ENCODE measurements at places on chromosomes 16 and 17.

DNA sequence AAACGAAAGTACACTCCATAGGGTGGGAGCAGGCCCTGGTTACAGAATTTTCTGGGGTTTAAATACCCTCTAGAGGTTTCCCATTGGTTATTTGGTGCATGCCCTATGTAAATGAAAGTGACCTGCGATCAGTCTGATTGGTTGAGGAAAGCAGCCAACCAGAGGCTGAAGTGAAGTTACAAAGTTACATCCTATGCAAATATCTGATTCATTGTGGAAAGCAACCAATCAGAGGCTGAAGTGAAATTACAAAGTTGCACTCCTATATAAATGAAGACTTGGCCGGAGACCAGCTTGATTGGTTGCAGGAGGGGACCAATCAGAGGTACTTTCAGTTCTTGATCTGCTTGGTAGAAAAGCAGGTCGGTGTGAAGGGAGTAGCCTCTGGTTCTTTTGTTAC, 24.4 kb downstream of the NAA60 start:
- no peak for DNase-seq

DNA sequence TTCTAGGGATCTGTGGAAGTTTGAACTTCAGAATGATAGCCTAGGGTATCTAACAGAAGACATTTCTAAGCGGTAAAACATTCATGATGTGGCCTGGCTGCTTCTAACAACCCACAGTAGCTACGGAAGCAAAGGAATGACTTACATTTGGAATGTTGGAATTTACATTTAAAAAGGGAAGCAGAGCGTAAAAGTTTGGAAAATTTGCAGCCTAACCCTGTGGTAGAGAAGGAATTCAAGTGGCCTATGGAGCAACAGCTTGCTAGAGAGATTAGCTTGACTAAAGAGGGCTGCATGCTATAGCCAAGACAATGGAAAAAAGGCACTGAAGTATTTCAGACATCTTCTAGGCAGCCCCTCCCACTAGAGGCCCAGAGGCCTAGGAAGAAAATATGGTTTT, 50.1 kb downstream of the HNF1B start:
- DNase-seq: no peak

GRCh38 chr17:6506679-6507231, 49.6 kb downstream of the PITPNM3 start:
- DNase-seq: no peak

DNA sequence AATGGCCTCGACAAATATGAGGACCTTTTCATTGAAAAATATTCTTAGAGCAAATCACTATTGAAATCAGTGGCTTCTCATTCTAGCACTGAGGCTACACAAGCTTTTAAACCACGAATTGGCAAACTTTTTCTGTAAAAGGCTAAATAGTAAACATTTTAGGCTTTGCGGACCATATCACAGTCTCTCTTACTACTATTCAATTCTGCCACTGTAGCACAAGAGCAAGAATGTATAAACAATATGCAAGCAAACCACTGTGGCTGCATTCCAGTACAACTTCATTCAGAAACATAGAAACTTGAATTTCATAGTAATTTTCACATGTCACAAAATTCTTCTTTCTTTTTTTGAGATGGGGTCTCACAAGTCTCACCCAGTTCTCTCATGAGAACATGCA, 49.1 kb downstream of the PHLPP2 start:
- no peak for DNase-seq

DNA sequence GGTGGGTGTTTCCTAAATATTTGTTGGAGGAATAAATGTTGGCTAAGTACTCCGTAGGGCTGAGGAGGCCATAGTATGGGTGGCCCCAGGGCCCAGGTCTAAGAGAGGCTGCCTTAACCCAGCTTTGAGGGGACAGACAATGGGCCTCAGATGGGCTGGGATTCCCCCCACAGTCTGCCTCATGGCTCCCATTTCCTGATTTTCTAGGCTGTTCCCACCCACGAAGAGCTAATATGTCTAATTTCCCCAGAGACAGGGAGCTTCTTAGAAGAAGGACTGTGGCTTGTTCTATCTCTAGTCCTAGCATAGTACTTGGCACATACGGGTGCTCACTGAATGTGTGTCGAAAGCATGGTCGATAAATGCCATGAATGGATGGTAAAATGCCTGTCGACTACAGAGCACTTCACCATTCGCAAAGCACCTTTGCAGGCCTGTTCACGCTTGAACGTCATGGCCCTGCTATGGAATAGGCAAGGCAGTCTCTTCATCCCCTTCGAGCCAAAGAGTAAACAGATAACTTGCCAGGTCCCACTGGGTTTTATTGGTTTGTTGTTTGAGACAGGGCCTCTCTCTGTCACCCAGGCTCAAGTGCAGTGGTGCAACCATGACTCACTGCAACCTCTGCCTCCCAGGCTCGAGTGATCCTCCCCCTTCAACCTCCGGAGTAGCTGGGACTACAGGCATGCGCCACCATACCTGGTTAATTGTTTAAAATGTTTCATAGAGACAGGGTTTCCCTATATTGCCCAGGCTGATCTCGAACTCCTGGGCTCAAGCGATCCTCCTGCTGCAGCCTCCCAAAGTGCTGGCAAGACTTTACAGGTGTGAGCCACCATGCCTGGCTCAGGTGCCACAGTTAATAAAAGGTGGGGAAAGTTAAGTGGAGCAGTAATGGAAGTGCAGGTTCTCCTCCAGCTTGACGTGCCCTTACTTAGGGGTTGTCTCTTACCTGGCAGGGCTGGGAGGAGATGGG, 9.7 kb downstream of the CHAD start:
- no peak for DNase-seq

- no peak for DNase-seq
Measured at GRCh38 chr17:79990051-79990592, 45.5 kb downstream of the TBC1D16 start.

GRCh38 chr16:64543031-64543430, 578.8 kb downstream of the CDH11 start:
- DNase-seq: no peak

GRCh38 chr17:3260163-3260562, 38.0 kb downstream of the OR3A1 start:
- DNase-seq: no peak

DNA sequence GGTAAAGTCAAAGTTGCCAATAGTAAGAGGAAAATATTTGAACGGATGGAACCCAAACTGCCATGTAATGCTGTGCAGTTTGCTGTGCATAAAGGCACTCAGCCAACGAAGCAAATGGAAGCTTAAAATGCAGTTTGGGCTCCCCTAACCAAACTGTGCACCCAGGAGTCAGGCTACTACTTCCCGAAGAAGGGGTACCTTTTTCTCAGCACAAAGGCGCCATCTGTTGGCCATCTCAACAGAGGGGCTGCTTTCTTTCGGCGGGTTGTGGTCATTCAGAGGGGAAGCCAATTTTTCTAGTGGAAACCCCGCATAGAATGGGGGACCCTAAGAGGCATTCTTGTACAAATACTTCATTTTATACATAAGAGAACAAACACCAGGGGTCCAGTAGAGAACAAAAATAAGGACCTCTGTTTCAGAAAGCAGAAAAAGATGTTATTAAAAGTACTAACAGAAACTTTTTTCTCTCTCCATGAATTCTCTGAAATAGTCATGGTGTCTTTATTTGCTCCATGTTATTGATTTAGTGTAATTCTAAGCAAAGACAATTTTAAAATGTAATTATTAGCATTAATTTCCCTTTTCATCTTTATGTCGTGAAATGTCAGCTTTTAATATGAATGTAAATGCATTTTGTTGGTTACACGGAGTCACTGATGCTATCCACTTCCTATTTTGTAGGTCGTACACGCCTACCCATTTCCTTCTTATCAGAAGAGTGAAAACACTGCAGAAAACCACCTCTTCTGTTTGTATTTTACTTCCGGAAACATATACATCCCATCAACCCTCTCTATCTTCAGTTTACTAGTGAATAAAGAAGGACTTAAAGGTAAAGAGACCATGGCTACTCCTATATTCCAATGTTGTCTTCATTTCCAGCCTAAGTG, 453.3 kb downstream of the KCNJ2 start:
- DNase-seq: peak; percentile 7

DNA sequence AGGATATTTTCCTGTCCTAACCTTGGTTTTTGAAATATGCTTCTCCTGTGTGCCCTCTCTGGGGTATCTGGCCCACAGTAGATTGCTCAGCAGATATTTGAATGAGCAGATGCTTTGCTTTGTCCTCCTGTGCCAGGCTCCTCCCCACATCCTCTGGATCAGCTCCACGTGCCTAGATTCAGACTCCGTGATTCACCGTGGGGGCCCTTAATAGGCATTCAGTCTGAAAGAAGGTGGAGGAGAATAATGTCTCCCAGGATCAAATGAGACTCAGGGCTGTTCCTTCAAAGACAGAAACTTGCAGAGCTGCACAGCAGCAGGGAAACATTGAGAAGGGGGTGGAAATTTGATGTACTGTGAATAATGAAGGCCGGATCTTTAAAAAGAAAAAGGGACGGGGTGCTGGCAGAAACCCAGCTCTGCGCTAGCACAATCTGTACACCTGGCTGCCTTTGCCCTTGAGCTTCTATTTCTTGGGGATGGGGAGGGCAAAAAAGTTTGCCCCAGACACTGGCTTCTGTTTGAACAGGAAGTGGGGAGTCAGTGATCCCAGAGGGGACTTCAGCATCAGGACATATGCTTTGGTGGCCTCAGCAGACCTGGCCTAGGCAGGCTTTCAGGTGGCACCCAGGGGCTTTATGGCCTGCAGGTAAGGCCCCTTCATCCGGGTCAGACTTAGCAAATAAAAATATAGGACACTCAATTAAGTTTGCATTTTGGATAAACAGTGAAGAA, 15.9 kb upstream of the SLC12A3 start:
- DNase-seq: no peak

- peak; percentile 86 for DNase-seq
Measured at GRCh38 chr16:79598348-79599181, 2.0 kb downstream of the MAF start.

- DNase-seq: peak; percentile 3
Measured at GRCh38 chr17:60887614-60888028, 210.0 kb downstream of the BCAS3 start.

- no peak for DNase-seq
Measured at GRCh38 chr17:57186226-57187019, 69.9 kb upstream of the MSI2 start.

DNA sequence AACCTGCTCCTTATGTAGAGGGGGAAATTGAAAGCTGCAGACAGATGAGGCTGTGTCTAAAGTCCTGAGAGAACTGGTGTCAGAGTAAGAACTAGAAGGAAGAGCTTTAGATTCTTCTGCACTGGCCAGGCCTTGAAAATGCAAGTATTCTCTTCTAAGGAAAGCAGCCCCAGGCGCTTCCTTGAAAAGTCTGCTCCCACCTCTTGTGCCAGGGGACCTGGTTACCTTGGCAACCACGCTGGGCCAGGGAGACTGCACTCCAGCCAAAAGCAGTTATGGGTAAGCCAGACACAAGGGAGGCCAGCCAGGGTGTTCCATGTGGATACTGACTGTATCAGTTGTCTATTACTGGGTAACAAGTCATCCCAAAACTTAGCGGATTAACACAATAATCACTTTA, 228.6 kb upstream of the SDK2 start:
- DNase-seq: no peak

GRCh38 chr16:11450136-11450535, 104.9 kb downstream of the RMI2 start:
- DNase-seq: no peak

GRCh38 chr16:84155771-84156170, 10.7 kb downstream of the DNAAF1 start:
- DNase-seq: no peak

GRCh38 chr17:43791589-43791988, 11.4 kb downstream of the CFAP97D1 start:
- DNase-seq: no peak

DNA sequence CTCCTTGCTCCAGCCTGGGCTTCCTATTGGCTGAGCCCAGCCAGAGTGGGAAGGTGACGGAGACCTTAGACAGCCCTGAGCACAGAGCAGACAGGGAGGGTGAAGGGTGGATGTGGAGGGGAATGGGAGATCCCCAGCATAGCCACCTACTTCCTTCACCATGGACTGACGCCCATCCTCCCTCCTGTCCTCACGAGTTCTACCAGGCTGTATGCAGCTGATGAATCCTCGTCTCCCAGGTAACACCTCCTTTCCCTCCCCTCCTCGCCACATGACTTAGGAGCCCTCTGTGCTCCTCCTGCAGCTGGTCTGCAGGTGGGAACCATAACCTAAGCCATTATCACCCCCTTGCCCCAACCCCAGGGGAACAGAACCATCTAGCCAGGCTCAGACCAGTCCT, 9.0 kb upstream of the CRHR1 start:
- no peak for DNase-seq

GRCh38 chr17:77083531-77083930, 57.2 kb upstream of the SEC14L1 start:
- no peak for DNase-seq

GRCh38 chr16:70747703-70748631, 53.0 kb downstream of the VAC14 start:
- no peak for DNase-seq

DNA sequence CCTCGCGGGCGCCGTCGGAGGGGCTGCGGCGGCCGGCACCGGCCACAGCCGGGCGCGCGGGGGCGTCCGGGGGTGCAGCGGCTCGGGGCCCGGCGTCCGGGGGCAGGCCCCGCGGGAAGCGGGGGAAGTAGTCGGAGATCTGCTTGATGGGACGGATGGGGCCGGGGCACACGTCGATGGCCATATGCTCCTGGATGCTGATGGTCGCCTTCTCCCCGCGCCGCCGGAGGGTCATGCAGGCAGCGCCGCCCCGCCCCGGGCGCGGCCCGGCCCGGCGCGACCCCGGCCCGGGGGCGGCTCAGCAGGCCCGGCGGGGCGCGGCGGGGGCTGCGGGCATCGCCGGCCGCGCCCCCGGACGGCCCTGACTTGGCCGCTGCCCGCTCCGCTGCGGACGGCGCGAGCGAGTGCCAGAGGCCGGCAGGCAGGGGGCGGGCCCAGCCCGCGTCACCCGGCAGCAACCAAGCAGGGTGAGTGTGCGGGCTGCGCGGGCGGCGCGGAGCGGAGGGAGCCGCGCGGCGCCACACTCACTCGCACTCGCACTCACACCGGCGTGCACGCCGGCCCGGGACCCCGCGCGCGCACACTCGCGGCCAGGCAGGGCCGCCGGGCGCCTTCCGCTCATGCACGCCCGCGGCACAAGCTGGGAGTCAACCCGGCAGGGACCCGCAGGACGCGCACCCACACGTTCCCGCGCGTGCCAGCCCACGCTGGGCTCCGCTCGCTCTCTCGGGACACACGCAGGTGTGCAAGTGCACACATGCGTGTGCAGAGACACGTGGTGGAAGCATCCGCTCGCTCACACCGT, at the start of gene DOC2B:
Gene DOC2B (minus strand): TSS at position 406 of the 805 bp plus-strand sequence. CDS start 171 bp downstream, at position 235.
- DNase-seq: peak; percentile 62

DNA sequence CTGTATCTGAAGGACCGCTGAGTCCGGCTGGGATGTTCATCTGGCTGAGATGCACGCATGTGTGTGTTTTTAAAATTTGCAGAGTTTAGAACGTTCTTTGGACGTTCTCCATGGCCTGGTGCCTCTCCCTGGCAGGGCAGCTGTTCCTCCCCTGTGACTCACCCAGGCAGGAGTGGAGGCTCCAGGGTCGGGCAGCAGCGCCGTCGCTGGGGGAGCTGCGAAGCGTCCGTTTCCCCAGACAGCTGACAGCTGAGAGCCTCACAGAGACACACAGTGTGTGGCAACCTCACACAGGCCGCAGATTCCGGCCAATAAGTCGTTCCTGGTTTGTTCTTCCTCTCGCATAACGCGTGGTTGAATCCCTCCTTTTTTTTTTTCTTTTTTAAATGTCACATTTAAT, 80.6 kb downstream of the OR1D5 start:
- no peak for DNase-seq

All from right kidney (tissue), 9 donors.